ENCODE measurements at places on chromosomes 5 and 9. TPM values are rescaled to one million over a fixed set of nuclear protein-coding genes. Genes with fewer than 3 reads are reported as not detected.

DNA sequence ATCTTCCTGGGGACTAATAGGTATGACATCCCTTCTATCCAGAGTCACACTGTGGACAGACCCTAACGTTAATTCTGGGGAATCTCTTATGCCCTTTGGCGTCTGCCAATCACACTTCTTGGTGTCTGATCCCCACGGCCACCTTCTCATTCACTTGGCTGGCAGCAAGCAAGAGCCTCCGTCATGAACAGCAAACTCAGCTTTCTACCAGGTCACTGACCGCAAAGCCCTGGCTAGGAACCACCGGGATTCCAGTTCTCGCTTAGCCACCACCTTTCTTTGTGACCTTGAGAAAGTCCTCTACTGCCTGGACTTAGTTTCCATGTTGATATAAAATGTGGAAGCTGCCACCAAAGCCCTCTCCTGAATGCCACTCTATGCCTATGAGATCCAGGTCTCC is 67.7 kb upstream of the FCN1 start:
- no peak for DNase-seq

- DNase-seq = no peak
Observed at GRCh38 chr5:168676501-168676900, 97.3 kb upstream of the PANK3 start.

- DNase-seq = no peak
Observed at GRCh38 chr9:11319538-11319937, 706.7 kb upstream of the PTPRD start.

DNA sequence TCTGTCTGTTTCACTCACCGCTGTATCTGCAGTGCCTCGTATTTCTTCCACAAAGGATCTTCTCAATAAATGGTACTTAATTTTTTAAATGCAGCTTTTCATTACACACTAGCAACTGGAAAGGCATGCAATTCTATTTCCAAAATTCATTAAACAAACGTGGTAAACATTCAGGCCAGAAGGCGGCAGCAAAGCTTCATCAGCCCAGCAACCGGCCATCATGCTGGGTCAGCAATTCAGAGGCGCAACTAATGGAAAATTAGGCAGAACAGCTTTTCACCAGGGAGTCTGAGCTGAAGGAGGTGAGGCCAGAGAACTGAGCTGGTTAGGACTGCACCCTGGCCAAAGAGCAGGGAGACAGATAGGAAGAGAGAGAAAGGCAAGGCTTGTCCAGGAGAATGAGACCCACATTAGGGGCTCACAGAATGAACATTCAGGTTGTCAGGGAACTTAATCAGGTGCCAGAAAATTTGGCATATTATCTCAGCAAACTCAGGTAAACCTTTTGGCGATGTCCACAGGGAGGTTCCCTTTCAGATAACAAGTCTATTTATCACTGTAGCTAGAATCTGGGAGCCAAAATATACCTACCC is 17.7 kb upstream of the RNF180 start:
- DNase-seq = peak; percentile 44

GRCh38 chr5:60835554-60835953 is 8.5 kb downstream of the ELOVL7 start:
- no peak for DNase-seq

SCGB3A1 gene
- total RNA-seq = not detected

- DNase-seq = no peak
Observed at GRCh38 chr9:134626571-134627416, 14.8 kb upstream of the COL5A1 start.
